ENCODE measurements at places on chromosomes 7 and 10.
A peak's percentile ranks its signal among the peaks of the same experiment; 100 is the strongest.

- DNase-seq, result no peak
Measured at GRCh38 chr7:9961161-9961922, 1012.3 kb upstream of the PHF14 start.

GRCh38 chr7:141071855-141072547, 1.9 kb upstream of the TMEM178B start:
- no peak for DNase-seq

GRCh38 chr10:58477122-58477521, 35.5 kb upstream of the BICC1 start:
- DNase-seq, result no peak

DNA sequence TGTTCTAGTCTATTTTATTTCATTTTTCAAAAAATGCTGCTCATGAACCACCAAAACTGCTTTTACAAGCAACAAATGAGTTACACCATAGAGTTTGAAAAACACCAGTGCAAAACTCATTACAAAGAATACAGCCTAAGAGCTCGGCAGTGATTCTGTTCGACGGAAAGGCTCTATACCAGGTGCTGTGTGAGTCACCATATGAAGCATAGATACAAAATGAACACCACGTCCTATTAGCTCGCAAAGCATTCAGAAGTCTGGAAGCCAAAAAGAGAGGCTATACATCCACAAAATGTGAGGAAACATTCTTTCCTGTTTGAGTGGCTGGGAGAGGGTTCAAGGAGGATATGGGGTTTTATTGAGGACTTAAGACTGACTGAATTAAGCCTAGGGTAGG, 136.1 kb downstream of the ATE1 start:
- no peak for DNase-seq

DNA sequence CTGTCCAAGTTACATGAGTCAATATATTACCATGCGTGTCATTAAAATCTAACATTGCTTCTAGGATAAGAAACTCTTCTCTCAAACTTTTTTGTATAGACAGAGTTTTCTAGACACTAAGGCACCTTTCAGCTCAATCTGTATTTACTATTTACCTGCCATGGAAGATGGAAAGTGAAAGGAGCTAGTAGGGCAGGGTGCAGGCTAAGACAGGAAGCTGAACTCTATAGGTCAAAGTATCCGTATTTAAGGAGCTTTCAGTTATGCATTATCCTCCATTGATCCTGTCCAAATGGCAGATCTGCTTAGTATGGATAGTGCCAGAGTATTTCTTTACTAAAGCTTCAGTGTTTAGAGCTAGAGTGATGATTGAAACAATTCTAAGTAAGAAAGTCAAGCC, 612.8 kb downstream of the IPMK start:
- DNase-seq, result no peak

DNA sequence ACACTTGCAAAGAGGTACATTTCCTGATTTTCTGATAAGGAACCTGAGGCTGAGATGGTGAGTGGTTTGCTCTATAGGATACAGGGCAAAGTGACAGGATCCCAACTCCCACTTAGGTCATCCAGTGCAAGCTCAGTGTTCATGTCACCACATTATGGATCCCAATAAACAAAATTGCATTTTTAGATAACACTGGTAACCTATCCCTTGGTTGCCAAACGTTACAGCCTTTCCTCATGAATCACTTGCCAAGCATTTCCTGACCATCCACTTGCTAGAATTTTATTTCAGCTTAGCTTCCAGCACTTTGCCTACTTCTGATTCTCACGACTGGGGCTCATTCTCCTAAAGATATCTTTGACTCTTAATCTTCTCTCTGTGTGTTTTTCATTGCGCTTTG, 131.4 kb upstream of the ODAD2 start:
- DNase-seq, result no peak

- no peak for DNase-seq
Measured at GRCh38 chr10:90947030-90947960, 26.4 kb upstream of the ANKRD1 start.

- DNase-seq, result no peak
Measured at GRCh38 chr10:127578259-127578960, 29.3 kb downstream of the NPS start.

DNA sequence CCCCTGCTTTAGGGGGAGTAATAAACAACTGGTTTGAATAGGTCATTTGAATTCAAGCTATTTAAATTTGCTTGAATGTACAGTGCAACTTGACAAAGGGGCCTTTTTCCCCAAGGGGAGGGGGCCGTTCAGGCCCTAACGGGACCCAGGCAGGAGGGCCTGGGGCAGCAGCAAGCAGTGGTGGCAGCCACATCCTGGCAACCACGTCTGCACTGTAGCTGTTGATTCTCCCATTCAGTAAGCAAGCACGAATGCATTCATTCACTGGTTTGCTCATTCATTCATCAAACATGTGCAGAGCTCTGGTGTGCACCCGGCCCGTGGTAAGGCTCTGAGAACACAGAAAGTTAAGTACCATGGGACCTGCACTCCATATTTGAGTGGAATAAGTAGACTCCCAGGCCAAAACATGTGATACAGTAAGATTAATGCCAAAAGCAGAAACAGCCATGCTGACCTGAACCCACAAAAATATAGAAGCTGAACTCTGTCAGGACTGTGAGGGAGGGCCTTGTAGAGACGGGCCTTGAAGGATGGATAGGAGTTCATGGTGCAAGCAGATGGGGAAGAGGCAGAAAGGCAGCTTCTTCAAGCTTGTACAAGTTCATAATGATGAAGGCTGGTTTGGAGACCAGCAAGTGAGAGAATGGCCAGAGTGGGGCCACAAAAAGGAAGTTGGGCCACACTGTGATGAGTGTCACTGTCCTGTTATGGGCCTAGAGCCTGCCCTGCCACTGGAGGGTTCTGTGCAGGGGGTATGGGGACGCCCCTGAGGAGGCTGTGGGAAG, 29.3 kb upstream of the C10orf53 start:
- no peak for DNase-seq

GRCh38 chr10:43042503-43043341, 34.1 kb upstream of the RET start:
- no peak for DNase-seq

DNA sequence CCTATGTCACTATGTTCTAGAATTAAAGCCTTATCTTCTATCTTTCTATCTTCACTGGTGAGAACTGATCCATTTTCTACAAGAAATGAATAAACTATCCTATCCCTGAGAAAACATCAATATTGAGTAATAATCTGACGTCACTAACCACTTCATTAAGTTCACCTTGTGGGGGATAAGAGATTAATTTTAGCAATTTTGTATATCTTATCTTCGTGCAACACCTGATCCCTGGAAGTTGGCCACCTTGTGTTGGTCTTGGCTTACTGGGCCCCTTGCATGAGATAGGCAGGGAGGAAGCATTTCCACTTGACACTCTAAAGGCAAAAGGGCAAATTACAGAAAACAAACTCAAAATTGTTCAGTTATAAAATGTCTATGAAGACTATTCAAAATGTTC, 20.1 kb upstream of the OR6B1 start:
- DNase-seq, result no peak

DNA sequence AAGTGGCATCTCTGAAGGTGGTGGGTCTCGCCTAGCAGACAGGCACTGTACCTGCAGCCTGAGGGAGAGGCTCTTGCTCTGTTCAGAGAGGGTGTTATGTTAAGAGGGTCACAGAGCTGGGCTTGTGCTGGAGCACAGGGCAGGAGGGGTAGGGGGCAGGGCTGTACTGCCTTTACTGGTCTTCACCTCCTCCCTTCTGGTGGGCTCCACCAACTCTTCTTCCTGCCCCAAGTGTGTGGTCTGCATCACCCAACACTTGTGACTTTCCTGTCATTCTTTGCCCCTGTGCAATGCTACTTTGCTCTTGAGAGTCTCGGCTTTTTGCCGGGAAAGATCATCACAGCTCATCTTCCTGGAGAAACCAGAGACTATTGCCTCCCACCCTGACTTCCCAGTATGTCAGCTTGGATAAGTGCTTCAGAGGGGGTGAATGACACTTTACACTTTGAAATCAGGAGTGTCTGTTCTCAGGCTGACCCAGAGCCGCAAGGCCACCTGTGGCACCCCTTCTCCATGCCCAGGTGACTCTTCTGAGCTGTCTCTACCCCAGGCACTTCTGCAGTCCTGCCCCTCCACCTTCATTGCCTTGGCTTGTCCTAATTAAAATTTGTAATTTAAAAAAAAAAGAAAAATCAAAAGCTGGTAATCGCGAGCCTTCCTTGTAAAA, 38.4 kb upstream of the IKZF1 start:
- DNase-seq, result no peak

DNA sequence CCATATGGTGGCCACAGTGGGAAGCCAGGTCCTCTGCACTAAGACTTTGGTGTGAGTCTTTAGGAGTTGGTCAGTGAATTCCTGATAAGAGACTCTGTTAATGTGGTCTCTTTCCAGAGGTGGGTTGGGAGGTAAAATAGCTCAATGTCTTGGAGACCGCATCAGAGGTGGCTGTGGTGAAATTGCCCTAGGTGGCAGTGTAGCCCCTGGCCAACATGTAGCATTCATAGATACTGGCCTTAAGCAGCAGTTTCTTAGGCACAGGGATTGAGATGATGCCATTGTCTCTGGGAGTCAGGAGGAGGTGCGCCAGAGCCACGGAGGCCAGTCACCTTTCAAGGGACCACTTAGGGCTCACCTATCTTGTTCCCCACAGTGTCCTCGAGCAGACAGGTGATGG, 202.8 kb downstream of the CREB5 start:
- DNase-seq, result no peak

DNA sequence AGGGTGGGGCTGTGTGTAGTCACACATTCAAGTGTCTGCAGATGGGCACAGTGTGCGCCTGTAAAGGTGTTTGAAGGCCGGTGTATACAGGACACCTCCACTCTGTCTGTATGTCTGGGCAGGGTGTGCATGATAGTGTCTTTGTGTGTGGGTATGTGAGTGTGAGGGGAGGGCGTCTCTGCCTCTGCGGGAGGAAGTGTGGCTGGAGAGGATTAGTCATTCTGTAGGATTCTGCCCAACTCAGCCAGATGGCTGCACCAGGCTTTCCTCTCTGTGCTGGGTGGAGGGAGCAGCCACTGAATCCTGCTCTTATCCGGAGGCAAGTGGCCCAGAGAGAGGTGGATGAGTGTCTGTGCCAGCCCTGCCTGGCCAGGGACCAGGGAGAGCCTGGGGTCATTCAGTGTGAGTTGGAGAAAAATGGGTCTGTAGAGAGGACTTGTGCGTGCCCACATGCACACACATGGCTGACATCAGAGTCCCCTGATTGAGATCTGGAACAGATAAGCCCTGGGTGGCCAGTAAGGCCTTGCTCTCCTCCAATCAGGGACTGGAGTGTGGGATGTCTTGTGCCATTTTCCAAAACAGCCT, 1.7 kb downstream of the SFXN3 start:
- peak; percentile 71 for DNase-seq

- peak; percentile 78 for DNase-seq
Measured at GRCh38 chr10:60282771-60283353, 106.8 kb downstream of the ANK3 start.

- DNase-seq, result no peak
Measured at GRCh38 chr10:133251388-133252222, 13.9 kb downstream of the VENTX start.

DNA sequence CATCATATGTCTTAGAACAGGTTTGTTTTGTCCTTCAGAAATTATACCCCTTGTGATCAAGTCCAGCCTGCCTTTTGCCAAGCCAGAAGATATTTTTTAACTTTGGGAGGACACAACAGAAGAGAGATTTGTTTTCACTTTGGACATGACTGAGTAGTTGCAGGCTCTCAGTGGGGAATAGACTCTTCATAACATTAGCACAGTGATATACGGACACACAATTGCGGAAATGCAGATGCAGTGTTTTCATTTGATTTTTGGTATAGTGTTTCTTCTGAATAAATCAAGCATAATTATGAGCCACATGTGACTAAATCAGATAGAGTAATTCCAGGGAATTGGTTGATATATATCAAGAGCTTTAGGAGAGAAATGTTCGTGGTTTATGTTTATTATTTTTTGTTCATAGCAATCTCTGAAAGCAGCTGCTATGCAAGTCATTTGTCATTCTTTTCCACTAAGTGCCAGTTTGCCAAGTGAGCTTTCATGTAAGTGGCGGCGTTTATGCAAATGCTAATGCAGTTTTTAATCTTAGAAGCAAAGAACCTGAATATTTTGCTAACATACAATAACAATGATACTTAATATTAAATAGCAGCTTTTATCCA, 69.6 kb upstream of the HDAC9 start:
- no peak for DNase-seq

- no peak for DNase-seq
Measured at GRCh38 chr7:112036071-112036470, 170.1 kb downstream of the DOCK4 start.

- DNase-seq, result peak; percentile 3
Measured at GRCh38 chr10:48289501-48290238, 15.2 kb upstream of the FRMPD2 start.

DNA sequence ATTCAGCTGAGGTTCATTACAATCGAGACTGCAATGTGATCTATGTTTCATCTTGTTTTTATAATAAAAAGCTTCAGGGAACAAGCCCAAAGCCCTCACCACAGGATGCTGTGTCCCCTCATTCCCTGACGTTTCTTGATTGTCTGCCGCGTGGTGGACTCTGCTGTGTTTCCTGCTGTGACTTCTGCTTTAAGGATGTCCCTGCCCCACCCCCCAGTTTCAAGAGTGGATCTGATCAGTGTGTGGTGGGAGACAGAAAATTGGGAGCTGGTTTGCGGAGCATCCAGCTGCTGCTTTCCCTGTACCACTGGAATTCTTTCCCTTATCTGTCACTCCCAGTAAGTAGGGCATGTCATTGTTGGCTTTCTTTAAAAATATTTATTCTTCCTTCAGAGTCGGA, 86.2 kb downstream of the CREM start:
- no peak for DNase-seq

DNA sequence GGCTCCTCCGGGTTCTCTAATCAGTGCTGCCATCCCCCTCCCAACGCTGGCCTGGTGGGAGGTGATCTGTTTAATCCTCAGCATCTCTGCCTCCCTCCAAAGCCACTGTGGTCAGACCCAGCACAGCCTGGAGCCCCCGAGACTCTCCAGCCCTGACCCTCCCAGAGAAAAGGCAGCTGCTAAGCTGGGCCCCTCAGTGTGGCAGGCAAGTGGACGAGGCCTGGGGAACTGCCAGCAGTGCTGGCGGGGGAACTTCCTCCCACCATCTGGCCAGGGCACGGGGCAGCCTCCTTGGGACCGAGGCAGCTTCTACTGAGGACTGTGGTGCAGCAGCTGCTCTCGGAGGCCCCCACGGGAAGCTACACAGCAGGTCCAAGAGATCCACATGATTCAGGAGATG, 51.1 kb downstream of the DPYSL4 start:
- no peak for DNase-seq
